ENCODE measurements at places on chromosomes 3 and 15.

DNA sequence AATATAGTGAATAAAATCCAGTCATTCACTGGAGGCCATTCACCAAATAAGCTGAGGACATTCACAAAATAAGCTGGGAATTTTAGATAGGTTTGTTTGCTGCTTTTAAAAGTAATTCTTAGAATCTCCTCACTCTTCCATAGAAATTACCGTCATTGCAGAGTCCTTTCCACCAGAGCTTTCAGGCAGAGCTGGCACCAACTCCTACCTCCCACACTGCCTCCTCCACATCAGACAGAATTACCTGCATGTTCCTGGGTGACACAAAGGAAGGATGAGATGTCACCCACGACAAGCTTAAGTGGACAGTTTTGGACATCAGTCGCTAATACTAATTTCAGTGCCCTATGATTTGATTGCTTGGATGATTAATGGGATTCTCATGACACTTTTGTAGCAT, 1113.2 kb downstream of the IGSF11 start:
- DNase-seq, result no peak

DNA sequence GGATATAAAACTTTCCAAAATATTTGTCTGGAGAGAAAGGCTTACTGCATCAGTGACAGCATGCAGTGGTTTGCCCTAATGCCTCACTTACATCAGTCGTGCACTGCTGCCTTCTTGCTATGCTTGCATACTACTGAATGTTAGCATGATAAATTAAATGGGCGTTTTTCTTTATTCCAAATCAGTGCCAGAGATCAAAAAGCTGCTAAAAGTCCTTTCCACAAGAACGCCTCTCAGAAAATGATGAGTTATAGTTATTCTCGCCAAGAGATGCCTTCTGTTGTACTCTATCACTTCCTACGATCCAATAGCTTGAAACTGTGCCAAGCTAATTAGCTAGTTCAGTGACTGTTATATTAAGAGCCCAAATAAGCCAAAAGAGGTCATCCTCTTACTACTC, 345.8 kb upstream of the ROBO2 start:
- no peak for DNase-seq

GRCh38 chr3:79016587-79017376, 751.0 kb downstream of the ROBO1 start:
- DNase-seq, result no peak

DNA sequence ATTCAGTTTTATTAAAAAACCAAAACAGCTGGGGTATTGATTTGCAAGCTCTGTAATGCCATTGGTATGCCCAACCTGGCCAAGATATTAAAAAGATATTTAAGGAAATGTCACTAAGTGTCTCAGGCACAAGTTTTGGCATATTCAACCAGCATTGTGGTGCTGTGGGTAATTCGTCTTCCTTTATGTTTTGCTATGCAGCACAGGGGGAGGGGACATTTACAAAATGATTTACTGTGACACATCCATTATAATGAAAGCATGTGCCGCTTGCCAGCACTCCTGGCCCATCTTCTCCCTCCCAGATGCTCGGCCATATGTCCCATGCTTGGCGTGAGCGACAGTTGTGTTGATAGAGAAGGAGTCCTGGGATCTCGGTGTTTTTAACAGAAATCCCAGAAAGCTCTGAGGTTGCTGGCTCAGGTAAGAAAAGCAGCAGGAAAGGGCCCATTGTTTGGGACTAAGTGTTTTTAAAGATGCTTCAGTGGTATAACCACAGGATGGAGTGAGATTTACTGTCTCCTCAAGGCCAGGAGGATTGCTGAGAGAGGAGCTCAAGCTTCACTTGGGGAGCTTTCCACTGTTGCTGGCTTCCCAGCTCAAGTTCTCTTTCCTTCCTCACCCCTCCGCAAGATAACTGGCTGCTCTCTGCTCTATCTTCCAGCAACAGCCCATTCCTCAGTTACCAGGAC, 158.2 kb upstream of the TSC22D2 start:
- DNase-seq, result no peak

DNA sequence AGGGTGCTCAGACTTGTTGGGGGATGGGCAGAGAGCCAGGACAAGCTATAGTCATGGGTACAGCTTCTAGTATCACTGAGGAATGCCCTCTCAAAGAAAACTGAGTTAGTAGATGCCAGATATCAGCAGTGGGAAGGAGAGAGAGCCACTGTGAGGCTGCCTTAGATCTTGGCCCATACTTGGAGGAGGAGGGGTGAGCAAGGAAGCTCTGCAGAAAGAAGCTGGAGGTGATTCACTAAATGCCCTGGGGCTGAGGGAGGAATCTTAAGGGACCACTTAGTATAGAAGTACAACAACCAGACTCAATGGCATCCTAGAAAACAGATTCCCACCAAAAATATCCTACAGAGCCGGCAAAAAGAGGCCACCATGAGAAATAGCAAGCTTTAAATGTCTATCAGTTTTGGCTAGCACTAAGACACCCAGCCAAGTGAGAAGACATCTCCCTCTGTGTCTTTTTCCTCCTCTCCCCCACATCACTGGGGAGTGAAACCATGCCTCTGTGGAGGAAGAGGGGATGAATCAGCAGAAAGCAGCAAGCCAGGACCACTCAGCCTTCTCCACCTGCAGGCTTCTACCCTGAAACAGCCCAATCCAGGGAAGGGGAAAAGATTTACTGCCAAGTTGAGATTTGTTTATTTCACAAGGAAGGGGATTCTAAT, 282.5 kb upstream of the STT3B start:
- no peak for DNase-seq

DNA sequence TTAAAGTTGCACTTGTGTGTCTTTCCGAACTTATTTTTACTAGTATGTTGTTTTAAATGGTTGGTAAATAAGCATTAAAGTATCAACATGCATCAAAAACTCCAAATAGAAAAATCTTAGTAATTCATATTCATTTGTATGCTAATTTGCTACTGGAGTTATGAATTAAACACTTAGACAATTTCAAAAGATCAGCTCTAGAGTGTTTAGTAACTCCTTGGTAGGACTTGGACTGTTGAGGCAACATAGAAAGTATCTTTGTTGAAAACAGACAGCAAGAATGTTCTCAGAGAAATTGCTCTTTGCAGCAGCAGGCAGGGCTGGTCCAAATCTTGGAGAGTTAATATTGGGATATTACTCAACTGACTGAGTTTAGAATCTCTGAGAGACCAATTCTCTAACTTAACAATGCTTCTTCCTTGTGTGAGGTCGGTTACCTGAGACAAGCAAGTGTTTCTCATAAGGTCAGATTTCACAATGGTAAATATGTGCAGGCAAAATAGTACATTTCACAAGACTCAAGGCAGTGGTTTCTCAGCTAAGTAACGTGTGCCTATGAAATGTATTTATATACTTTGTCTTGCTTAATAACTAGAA, 147.8 kb upstream of the IL12A start:
- DNase-seq, result no peak

- no peak for DNase-seq
These were observed 71.1 kb downstream of the CDAN1 start for GRCh38 chr15:42665827-42666226.

- no peak for DNase-seq
These were observed 173.7 kb downstream of the ATG7 start for GRCh38 chr3:11445883-11446282.

DNA sequence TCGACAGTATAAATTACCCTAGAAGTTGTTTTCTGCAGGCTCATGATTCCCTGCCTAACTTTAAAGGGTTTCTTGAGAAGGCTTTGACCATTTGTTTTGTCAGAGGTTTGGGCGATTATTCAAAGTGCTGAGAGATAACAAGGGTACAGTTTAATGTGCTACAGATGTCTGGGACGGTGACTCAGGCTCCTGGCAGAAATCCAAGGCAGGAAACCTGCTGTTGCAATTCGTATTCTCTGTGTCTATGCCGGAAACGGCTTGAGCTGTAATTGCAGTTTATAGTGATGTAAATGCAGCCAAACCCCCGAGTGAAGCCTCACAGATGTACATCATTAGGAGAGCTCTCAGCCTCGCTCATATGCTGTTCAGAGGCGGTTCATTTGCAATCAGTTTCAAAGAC, 65.6 kb downstream of the SYNPR start:
- no peak for DNase-seq

Data from esophagus squamous epithelium (tissue), 5 donors.